ENCODE measurements at places on chromosomes 4 and X.

- DNase-seq = peak; percentile 44
Measured at GRCh38 chrX:17923546-17923945, 62.4 kb upstream of the RAI2 start.

DNA sequence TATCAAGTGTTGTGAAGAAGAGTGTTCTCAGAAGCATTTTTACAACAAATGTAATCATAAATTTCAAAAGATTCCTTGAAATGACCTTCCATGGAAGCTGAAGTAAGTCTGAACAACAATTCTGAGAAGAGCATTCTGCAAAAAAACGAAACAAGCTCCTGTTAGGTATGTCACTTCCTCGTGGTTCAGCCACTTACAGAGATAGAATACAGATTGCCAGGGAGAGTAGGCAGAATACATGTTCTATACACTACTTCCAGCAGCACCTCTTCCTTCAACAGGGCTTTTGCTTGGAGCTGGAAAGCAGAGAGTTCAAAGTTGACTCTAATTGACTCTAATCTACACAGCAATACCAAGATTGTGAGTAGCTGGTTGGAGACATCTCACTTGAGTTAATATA is 274.5 kb downstream of the ADGRA3 start:
- no peak for DNase-seq

GRCh38 chrX:70025464-70025863 is 24.3 kb downstream of the AWAT2 start:
- no peak for DNase-seq

DNA sequence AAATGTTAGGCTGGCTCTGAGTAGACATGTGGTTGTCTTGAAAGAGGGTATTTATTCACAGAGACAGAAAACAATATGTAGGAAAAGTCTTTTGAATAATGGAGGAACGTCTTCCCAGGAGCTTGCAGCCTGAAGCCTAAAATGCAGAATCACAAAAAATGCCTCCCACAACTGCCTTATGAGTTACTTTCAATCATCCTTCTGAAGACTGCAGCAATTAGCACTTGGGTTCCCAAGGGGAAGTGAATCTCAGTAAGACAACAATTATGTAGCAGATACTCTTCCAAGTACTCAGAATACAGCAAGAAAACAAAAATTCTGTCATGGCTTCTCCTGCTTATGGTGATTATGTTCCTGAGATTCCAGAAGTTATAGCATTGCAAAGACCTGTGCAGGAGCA is 166.6 kb upstream of the TBL1X start:
- DNase-seq = peak; percentile 66

DNA sequence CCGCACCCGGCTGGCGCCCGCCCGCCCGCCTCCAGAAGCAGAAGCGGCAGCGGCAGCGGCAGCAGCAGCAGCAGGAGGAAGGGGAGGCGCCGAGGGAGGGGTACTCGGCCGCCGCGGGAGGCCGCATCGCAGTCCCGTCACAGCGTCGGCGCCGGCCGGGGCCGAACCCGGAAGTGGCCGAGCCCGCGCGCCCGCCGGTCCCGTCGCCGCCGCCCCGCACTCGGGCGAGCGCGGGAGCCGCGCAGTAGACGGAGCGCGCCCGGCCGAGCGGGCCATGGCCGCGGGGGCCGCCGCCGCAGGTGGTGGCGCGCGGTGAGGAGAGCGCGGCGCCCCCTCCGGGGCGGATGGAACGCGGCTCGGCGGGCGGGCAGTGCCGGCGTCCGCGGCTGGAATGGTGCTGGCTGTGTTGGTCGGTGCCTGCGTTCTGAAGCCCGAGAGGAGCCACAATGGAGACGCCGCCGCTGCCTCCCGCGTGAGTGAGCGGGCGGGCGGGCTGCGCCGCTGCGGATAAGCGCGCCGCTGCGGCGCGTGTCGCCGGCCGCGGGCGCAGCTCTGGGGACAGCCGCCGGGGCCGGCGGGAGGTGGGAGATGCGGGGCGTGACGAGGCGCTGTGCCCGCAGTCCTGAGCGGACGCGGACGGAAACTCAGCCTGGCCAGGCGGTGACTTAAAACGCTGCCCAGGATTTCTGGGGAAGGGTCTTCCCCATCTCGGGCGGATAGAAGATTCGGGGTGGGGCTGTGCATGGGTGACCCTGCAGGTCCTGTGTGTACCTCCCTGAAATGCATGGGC is at the start of gene KLHL2:
KLHL2 (plus strand) TSS at position 131 of the 790 bp plus-strand sequence; CDS start at position 447, 316 bp downstream.
- DNase-seq = peak; percentile 64

DNA sequence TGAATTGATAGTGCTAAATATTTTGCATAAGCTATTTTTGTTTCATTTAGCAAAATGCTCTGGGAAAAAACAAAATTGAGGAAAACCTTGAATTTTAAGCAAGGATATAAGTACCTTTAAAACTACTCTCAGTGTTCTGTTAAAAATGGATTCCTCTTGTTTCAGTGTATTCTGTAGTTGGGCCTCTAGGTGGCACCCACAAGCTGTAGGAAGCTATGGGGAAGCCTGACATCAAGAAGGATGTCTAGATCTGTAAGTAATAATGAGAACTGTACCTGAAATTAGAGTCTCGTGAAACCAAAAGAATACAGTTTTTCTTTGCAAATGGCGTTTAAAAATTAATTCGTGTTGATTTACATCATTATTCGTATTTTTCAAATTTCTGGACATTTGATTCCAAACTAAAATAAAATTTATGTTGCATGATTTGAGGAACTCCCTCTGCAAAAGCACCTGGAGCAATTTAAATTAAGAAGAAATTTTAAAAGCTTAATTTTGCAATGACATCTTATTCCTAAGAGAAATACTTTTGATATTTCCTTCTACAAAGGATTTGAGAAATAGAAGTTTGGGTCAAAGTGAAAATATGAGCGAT is 51.2 kb downstream of the TMPRSS11E start:
- peak; percentile 52 for DNase-seq

DNA sequence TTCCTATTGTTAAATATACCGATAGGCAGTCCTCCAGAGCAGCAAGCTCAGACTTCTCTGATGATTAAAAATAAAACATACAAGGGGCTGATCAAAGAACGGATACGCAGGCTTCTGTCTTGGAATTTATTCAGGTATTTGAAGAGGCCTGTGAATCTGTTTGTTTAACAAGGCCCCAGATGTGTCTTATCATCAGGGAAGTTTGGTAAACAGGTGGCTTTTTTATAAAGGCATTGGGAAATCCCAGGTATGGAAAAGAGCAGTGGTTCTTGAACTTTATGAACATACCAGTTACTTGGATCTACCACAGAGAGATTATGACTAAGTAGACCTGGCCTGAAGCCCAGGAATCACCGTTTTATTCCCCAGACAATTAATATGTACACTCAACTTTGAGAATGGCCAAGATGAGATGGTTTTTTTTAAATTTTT is 47.9 kb downstream of the SOWAHB start:
- DNase-seq = no peak

DNA sequence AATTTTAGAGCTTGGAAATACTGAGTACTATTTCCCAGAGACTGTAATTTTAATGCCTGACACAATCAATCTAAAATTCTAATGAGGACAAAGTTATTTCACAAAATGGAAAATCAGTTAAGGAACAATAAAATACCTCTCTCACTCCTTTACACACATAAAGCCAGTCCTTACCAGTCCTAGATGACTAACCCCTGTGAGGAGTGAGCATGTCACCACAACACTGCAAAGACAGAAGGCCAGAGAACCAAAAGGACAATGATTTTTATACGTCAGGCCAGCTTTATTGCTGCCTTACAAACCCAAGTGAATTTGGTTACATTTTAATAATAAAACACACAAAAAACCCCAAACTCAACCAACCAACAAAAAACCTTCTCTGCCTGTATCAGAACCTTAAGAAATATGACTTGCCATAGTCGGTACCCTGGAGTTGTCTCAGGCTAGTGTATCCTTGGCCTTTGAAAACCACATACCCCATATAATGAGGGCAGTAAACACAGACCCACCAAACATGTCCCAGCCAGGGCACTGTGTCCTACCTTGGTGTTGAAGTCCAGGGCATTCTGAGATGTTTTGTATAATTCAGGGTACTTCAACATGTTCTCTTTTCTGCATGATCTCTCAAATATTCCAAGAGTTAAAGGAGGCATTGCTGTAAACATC is 57.6 kb downstream of the SHISA3 start:
- DNase-seq = no peak

DNA sequence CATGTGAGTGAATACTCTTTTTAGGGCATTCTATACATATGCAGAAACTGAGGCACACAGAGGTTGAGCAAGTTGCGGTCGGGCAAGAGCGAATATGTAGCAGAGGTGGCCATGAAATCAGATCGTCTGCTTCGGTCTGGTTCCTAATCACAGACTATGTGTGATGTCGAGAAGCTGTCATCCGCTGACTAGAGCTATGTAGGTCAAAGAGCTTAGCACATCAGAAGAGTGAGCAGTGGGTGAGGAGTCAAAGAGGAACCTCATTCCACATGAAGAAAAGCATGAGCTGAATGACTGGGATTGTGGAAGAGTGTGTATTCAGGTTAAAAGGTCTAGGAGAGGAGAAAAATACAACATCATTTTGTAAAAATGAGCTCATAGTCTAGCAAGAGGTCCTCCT is 19.0 kb downstream of the GAB3 start:
- peak; percentile 38 for DNase-seq

DNA sequence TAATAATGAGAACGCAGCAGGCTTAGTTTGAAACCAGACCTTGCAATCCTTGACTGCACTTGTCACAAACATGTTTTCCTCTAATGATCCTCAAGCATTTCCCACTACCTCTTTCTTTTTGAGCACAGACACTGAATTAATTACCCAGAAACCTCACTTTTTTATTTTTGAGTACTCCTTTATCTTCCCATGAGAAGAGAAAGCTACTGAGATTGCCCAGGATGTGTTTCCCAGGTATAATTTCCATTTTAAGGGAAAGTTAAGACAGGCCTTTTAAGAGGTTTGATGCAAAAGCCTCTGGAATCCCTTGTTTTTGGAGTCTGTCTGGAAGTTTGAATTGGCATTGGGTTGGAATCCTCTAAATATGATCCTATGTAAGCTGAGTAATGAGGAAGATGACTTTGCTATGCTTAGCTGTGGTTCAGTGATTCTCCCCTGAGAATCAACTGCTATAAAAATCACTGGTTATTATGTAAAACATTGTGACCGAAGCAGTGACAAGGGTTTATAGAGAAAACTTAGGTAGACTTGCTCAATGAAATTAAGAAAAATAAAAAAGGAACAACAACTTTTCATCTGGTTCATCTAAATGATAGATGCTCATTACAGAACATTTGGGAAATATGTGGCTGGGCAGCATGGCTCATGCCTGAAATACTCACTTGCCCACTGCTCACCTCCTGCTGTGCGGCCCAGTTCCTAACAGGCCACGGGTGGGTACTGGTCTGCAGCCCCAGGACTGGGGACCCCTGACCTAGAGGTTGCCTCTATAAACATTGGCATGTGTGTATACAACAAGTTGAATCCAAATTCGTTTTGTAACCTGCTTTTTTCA is 10.8 kb upstream of the RHOH start:
- DNase-seq = no peak

GRCh38 chr4:54144661-54145171 is 44.8 kb downstream of the GSX2 start:
- DNase-seq = peak; percentile 71

GRCh38 chr4:7758476-7758875 is 181.2 kb downstream of the AFAP1 start:
- DNase-seq = no peak

All from MV-4-11 (cell line).